ENCODE measurements at places on chromosomes 5 and 9.

- DNase-seq = no peak
These were observed 8.2 kb upstream of the STRBP start for GRCh38 chr9:123276551-123276950.

DNA sequence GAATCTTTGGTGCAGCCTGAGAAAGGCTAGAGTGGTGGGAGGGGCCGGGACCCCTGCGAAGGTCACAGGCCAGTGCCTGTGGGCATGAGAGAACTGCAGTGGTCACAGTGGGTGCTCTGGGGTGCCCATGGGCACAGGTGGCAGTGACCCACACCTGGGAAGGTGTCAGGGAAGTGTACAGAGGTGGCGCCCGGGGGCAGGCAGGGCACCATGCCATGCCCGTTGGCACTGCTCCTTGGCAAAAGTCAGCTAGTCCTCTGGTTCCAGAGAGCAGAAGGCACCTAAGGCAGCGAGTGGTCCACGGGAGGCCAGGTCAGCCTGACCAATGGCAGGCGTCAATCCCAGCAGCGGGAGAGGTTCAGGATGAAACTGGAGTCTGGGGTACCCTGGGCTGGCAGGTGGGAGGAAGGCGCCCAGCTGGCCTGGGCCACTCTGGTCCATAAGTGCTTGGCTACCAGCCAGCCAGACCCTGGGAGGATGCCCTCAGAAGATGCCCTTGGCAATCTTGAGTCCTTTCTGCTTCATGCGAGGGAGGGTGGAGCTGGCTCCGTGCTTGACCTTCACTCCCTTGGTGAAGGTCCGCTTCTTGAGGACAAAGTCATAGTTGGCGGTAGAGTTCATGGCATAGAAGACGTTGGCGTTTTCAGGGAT lies 22.8 kb downstream of the RALGDS start:
- DNase-seq = no peak

DNA sequence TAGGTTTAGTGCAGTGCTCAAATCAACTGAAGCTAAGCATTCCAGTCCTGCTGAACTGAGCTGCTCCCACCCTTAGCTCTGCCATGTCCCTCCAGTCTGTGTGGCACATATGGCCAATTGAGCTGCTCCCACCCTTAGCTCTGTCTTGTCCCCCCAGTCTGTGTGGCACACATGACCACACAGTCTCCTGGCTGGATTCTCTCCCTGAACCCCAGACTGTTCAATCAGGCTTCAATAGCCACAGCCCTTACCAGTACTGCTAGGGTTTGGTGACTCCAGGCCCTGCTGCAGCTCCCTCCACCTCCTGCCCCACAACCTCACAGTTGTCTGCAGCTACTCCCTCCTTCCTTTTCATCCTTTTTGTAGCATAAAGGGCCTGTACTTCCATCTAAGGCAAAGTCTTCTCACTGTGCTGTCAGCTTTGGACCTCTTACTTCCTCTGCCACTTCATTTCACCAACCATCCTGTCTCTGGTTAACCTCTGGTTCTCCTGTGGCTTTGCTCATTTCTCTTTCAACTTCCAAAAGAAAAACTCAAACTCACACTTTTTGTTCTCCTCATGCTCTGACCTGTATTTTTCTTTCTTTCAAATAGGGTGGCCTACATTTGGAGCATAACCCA lies 50.8 kb downstream of the ADAMTS12 start:
- no peak for DNase-seq

- DNase-seq = no peak
These were observed 269.6 kb upstream of the DAP start for GRCh38 chr5:11030671-11031070.

GRCh38 chr5:135340568-135340967 lies 58.5 kb downstream of the MACROH2A1 start:
- no peak for DNase-seq

GRCh38 chr9:136239135-136239982 lies 6.3 kb downstream of the QSOX2 start:
- DNase-seq = no peak

DNA sequence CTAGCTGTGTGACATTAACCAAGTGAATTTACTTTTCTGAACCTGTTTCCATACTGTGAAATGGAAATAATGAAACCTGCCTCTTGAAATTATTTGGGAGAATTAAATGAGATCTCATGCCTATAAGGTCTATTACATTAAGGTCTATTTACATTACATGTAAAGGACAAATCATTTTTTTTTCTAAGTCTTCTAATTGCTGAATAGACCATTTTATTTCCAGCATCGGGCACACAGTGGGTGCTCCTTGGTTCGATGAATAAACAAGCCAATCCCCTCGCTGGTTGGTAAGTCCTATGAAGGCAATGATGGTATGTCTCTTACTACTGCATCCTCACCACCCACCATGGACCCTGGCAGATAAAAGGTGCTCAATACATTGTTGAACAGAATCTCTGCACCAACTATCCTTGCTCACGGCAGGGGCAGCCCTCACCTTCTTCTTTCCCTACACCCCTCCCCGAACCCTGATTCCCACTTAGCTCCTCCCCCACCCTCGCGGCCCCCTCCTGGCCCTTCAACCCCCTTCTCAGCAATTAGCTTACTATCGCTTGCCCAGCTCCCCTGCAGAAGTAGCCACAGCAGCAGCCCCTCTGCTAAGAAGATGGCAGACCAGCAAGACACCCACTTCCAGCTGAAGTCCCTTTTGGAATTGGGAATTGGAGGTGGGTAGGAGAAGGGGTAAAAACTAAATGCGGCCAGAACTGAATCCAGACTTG lies 3.0 kb downstream of the PCDH1 start:
- DNase-seq = no peak

GRCh38 chr5:111810112-111810511 lies 53.1 kb upstream of the NREP start:
- peak; percentile 8 for DNase-seq

- DNase-seq = peak; percentile 37
These were observed 40.2 kb downstream of the SH3RF2 start for GRCh38 chr5:145976431-145977155.

DNA sequence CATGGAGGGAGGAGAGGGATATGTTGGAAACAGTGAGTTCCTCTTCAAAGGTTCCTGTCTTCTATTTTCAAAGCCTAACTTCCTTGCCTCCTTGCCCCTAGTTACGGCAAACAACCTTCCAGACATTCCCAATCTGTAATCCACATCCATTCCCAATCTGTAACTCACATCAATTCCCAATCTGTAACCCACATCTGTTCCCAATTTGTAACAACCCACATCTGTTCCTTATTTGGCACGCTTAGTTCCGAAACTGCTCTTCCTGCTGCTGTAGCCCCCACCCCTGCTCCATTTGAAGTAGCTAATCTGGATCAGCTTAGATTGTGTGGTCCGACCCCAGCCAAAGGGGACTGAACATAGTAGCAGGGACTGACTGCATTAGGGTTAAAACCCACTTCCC lies 23.9 kb upstream of the IDNK start:
- DNase-seq = no peak

- DNase-seq = no peak
These were observed 4.5 kb downstream of the RAB14 start for GRCh38 chr9:121197132-121197531.

- no peak for DNase-seq
These were observed 26.3 kb downstream of the PAM start for GRCh38 chr5:102781359-102781758.

DNA sequence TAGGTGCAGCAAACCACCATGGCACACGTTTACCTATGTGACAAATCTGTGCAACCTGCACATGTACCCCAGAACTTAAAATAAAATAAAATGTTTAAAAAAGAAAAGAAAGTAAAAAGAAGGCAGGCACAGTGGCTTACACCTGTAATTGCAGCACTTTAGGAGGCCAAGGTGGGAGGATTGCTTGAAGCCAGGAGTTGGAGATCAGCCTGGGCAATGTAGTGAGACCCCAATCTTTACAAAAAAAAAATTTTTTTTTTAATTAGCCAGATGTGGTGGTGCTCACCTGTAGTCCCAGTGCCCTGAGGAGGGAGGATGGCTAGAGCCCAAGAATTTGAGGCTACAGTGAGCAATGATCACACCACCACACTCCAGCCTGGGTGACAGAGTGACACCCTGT lies 12.5 kb upstream of the LHFPL2 start:
- no peak for DNase-seq

- DNase-seq = no peak
These were observed 103.2 kb downstream of the NSG2 start for GRCh38 chr5:174148721-174149120.
